ENCODE measurements at places on chromosomes 1 and 21. TPM values are rescaled to one million over a fixed set of nuclear protein-coding genes. Genes with fewer than 3 reads are reported as not detected.
A peak's percentile ranks its signal among the peaks of the same experiment; 100 is the strongest.

DNA sequence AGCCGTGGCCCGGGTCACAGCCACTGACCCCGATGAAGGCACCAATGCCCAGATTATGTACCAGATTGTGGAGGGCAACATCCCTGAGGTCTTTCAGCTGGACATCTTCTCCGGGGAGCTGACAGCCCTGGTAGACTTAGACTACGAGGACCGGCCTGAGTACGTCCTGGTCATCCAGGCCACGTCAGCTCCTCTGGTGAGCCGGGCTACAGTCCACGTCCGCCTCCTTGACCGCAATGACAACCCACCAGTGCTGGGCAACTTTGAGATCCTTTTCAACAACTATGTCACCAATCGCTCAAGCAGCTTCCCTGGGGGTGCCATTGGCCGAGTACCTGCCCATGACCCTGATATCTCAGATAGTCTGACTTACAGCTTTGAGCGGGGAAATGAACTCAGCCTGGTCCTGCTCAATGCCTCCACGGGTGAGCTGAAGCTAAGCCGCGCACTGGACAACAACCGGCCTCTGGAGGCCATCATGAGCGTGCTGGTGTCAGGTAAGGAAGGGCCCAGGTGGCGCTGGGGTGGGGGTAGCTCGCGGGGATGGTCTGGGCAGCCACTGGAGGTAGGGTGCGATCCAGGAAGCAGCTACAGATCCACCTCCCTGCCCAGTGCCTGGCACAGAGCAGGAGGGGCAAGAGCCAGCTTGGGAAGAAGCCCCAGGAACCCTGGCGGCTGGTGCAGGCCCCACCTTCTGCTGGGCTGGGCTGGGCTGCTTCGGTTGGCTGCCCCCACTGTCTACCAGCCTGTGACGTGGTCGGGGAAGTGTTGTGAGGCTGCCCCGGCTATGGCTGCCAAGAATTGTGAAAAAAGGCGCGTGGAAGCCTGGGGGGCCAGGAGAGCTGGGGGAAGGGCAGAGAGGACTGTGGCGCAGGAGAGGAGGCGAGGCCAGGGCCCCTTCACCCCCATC is 3.8 kb downstream of the CELSR2 start:
- no peak for DNase-seq

GRCh38 chr1:231093156-231093922 is 53.3 kb upstream of the FAM89A start:
- DNase-seq, result no peak

MYOG gene
- total RNA-seq, result not detected

DNA sequence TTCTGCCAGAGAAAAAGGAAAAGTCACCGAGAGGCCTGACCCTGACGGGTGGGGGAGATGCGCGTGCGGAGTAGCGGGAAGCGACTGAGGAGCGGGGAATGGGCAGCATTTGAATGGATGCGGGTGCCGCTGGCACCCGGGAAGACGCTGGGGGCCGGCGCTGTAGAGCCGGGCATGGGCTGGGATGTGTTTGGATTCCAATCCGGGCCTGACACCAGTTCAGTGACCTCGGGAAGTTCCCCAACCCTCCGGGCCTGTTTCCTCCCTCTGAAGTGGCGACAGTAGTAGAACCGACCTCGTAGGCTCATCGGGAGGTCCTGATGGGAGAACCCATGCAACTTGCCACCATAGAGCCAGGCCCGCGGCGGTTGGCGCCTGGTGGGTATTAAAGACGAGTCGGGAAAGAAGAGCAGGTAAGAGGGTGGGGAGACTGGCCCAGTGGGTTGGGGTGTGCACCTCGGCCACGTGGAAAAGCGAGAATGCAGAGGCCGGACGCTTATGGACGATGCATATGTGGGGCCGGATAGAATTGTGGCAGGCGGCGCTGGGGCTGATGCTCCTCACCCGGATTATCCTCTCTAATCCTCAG is 642 bp upstream of the SLC16A1 start:
- DNase-seq, result peak; percentile 92

DNA sequence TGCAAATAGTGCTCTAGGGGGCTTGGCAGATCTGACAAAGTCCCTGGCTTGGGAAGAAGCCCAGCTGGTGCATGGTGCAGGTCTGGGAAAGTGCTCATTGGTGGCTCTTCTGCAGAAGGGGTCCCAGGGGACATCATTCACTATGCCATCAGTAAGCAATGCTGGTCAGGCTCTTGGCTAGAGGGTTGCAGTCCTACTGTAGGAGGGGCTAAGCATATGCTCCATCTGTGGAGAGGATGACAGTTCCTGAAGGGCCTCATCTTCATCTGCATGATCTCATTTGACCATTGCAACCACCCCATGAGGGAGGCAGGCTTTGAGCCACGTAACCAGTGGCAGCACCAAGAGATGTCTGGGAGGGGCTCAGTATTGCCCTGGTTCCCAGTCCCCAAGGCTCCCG is 31.5 kb upstream of the VASH2 start:
- no peak for DNase-seq

CENPF gene
- 0.83 TPM for total RNA-seq

DNA sequence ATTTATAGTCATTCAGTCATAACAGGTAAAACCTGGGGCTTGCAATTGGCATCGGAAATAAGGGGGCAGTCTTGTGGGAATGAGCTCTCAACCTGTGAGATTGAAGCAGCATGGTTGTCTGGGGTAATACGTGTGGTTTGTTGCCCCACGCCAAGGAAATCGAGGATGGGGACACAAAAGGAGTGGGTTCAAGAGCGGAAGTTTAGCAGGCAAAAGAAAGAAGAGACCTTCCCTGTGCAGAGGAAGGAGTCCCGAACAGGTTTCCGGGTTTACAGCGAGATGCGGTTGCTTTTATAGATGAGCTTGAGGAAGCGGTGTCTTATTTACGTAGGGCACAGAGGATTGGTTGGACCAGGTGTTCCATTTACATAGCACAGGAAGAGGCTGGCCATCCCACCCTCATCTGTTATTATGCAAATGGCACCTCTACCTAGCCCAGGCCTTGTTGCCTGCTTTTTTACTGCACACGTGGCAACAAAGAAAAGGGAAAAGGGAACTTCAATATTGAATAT is 37.3 kb downstream of the IFNAR1 start:
- DNase-seq, result peak; percentile 91

DNA sequence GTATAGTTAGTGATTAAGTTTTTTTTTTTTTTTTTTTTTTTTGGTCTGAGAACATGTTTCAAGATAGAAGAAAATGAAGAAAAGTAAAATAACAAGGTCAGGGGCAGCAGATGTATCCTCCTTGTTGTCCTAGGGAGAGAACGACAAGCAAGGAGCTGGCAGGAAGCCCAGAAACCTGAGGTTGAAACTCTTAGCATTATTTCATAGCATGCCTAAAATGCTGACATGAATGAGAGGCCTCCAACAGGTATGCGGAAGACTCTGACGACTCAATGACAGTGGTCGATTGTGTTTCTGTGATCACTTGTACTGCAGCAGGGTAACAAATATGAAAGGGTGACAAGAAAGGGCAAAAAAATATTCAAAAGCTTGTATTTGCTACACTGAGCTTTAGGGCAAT is 415.9 kb downstream of the PLA2G4A start:
- no peak for DNase-seq

DNA sequence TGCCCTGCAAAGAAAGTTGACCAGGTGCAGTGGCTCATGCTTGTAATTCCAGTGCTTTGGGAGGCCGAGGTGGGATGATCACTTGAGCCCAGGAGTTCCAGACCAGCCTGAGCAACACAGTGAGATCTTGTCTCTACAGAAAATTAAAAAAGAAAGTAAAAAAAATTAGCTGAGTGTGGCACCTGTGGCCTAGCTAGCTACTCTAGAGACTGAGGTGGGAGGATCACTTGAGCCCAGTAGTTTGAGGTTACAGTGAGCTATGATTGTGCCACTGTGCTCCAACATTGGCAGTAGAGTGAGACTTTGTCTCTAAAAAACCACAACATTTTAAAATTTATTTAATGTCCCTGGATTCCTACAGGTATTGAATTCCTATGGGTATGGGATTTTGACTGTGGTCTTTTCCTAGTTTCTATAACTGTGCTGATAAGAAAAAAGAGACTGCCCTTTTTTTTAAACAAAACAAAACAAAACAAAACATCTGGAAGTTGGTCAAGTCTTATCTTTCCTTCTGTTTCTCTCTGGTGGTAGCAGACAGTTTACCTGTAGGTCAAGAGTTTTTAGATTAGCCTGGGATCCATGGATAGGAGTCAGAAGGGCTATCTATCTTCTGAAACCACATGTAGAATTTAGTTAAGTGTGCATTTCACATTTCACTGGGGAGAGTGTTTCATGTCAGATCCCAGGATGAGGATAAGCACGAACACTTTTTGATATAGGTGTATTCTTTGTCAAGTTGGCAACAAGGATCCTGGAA is 18.8 kb downstream of the UCK2 start:
- DNase-seq, result no peak

NHLH1 gene
- total RNA-seq, result not detected

SIM2 gene
- total RNA-seq, result 0.42 TPM

RASSF5 gene
- total RNA-seq, result 10.1 TPM

- DNase-seq, result peak; percentile 91
These were observed 3.8 kb upstream of the ZNF692 start for GRCh38 chr1:248862695-248862997.

DNA sequence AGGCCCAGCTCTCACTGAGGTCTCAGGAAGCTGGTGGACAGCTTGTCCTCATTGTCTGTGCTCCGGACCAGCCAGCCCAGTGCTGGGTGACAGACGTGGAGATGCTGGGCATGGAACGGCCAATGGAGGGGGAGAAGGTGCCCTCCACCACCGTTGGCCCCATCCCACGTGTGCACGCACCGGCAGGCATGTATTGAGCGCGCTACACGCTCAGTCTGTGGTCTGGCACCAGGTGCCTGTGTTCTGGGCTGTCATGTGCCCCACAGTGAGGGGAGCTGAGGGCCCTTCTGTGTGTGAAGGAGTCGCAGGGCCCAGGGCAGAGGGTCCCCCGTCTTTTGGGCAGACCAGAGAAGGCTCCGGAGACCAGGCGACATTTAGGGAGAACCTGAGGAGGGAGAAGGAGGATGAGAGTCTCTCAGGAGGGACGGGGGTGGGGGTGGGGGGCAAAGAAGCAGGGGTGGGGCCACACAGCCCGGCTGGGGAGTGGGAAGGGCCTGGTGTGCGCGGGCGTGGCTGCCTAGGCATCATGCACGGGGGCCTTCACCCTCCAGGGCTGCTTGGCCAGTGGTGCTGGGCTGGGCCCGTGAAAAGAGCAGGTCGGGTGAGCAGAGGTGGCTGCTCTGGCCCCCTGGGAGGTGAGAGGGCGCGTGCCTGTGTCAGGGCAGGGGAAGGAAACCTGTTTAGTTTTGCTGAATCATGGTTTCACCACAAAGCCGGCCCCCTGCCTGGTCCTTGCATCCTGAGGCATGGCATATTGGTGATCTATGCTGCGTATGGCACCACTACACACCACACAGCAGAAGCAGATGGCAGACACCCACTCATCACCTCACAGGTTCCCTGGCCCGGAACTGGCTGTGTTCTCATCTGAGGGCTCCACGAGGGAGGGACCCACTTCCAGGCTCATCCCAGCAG is 86.7 kb upstream of the TTC34 start:
- no peak for DNase-seq

DNA sequence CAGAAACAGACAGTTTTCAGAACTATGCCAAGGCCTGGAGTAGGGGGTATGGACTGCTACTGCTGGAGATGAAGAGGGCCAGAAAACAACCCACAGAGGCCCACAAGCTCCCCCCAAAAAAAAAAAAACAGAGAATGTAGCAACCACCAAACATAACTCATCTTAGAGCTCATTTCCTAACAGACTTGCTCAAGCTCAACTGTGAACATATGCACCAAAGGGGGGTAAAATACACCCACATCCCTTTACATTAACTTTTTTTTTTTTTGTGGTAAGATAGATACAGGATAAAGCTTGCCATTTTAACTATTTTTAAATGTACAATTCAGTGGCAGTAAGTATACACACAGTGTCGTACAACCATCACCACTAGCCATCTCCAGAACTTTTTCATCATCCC is 36.0 kb downstream of the SEC16B start:
- no peak for DNase-seq

DNA sequence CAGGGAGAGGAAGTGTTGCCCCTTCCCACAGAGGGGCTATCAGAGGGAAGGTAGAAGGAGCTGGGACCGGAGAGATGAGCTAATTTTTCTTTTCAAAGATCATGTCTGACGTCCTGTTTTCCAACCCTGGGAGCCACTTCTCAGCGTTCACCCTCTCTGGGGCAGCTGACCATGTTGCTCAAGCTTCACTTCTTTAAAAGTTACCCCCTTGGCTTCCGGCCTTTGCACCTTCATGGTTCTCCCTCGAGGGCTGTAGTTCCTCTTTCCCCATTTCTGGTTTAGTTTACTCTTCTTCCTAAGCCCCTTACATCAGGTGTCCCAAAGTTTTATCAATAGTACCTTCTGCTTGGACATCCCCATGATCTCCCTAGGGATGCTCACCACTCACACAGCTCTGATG is 23.8 kb upstream of the CSF1 start:
- no peak for DNase-seq

GRCh38 chr1:31701091-31701736 is 2.6 kb downstream of the COL16A1 start:
- DNase-seq, result peak; percentile 99

SPATA21 gene
- not detected for total RNA-seq

S100A2 gene
- total RNA-seq, result 0.71 TPM

DNA sequence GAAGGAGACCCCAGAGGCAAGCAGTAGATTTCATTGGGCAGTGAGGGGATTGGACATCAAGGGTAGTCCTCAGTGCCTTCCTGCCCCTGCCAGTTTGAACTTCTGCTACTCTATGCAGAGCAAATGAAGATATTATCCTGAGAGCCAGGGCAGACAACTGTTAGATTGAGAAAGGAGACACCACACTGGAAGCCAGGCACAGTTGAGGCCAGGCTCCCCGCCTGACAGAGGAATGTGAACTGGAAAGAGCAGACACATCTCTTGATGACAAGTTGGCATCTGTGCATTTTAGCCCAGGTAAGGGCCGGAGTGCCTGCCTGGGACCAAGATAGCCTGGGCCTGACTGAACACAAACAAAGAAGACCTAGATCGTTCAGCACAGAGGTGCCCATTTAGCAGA is 16.0 kb downstream of the SH3BGR start:
- peak; percentile 66 for DNase-seq
